ENCODE measurements at places on chromosomes 1 and 21.

DNA sequence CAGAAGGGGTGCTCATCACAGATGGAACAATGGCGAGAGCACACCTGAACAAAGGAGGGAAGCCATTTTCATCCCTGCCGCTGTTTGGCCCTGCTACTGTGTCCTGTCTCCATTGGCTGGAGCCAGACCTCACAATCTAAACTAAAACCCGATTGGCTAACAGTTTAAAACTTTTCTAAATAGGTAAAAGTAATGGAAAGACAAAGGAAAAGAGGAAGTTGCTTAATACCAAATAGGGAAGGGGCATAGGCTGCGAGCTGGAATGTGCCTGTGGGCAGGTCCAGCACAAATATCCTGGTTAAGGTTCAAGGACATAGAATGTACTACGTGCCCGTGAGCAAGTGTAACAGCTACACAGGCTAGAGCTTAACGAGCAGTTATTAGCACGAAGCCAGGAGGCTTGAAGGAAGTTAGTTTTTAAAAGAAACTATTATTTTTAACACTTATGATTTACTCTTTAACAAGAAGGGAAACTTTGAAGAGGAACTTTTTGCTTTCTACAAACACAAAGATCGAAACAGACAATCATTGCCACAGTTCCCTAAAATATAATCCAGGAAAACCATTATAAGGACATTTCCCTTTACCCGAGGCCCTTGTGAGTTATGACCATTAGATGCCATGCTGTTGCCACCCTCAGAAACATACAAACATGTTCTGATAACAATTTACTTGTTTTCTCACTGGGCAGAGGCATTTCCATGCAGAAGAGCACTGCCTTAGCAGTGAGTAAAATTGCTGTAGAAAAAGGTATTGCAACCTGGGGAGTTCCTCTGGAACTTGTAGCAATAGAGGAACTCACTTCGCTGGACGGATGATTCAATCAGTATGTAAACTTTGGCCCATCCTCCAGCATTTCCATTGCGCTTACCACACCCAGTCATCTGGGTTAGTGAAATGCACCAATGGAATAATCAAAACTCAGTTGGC lies 4.8 kb upstream of the PTTG1IP start:
- no peak for DNase-seq

GRCh38 chr1:201945863-201946223 lies 505 bp downstream of the LMOD1 start:
- no peak for DNase-seq

DNA sequence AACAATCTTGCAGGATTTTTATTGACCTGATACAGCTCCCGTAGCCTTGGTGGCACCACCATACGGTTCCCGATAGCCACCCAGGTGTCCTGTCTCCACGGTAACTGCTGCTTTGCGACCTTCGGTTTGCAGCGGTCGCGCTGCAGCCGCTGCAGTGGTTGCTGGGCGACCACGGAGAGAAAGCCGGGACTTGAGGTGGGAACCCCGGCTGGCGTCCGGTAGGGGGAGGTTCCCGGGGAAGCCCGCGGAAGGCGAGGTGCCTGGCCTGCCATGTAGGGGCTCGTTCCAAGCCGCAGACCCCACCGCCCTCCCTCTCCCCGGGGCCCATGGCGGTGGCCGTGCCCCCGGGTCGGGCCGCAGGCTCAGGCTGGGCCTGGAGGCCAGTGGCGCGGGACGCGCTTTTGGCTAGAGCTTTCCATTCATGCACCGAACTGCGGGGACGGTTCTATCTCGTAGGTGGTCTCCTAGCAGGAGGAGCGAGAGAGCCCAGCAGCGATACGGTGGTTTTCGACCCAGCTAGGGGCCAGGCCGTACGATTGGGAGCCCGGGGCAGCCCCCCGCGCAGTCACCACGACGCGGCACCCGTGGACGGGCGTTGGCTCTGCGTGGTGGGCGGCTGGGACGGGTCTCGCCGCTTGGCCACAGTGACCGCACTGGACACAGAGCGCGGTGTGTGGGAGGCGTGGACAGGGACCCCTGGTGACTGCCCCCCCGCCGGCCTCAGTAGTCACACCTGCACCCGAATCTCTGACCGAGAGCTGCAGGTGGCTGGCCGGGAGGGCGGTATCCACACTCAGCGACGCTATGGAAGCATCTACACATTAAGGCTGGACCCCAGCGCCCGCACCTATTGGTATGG lies at the start of gene KLHDC9:
Gene KLHDC9 (plus strand): TSS at position 152 of the 859 bp plus-strand sequence. CDS start 175 bp downstream, at position 327.
- peak; percentile 88 for DNase-seq

GRCh38 chr1:197771904-197772556 lies 3.2 kb downstream of the DENND1B start:
- DNase-seq: no peak

- no peak for DNase-seq
These were observed 284.5 kb downstream of the DSCAM start for GRCh38 chr21:40562242-40563002.

GRCh38 chr21:46005481-46005881 lies 23.9 kb downstream of the COL6A1 start:
- DNase-seq: no peak

DNA sequence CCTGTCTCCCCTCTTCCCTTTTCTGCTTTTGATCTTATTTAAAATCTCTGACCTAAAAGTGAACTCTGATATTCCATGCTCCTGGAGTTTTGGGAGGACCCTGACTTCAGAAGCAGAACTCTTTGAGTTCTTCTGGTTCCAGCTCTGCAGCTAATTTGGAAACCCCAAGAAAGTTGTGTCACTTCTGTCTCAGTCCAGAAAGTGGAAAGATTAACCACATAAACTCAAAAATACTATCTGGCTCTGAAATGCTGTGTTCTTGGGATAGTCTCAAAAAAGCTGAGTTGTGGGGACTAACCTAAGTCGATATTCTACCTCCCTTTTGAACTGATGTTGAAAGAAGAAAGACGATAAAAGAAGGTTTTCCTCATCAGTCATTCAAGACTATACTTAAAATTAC lies 59.8 kb downstream of the ITPKB start:
- DNase-seq: no peak

GRCh38 chr1:2596530-2597333 lies 10.2 kb downstream of the PRXL2B start:
- no peak for DNase-seq

DNA sequence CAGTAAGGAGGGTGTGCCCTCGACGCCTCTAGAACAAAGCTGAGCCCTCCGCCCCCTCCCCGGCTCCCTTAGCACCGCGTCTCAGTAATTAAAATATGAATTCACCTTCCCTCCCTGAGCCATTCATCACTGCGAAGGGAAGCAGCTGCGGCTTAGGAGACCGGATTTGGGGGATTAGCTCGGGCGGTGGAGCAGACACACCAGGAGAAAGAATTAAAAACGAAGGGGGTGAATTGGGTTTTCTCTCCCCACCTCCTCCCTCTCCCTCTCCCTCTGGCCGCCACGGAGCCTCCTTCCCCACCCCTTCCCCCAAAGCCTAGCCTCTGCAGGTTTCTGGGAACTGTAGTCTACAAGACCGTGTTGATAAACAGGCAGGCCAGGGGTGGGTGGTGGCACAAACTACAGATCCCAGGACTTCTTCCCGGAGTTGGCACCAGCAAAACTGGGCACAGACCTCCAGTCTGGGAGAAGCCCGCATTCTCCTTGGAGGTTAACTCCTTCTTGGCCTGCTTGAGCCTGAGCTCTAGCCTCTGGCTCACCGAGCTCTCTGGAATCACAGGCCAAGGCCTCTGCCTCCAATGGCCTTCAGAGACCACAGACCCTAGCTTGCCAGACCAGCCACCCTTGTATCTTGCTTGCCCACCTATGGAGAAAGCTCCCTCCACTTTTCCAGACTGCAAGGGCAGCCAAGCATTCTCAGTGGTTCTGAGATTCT lies 10.8 kb downstream of the BLACAT1 start:
- DNase-seq: no peak

GRCh38 chr1:6359216-6360116 lies 34.1 kb downstream of the ACOT7 start:
- DNase-seq: peak; percentile 75

- DNase-seq: no peak
These were observed 253.6 kb upstream of the IRF2BP2 start for GRCh38 chr1:234863551-234863971.

GRCh38 chr21:35342440-35342839 lies 293.3 kb upstream of the RUNX1 start:
- no peak for DNase-seq

DNA sequence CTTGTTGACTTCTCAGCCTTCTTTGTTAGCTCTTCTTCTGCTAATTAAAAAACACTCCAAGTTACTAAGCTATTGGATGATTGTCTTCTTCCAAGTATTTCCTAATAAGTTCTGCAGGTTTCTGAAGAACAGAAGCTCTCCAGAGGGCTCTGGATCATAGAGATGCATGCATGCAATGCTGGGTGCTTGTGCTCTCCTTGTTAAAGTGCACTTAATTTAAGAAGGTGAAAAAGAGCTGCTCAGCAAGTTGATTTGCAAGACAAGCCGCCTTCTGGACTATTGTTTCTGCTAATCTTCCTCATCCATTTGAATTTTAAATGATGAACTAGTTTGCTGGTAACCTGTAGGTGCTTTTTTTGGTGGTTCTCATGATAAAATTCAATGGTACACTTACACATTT lies 16.1 kb downstream of the RRP15 start:
- no peak for DNase-seq

GRCh38 chr21:32708069-32708468 lies 19.7 kb downstream of the SYNJ1 start:
- no peak for DNase-seq

GRCh38 chr1:31902510-31902860 lies 35.7 kb downstream of the PTP4A2 start:
- DNase-seq: no peak

Measured in CD4-positive, alpha-beta T cell treated with Interleukin-10 for 1 hour (primary cell).